Ureter (tissue), 1 donor: ENCODE measurements at places on chromosomes 2 and 18.
A peak's percentile ranks its signal among the peaks of the same experiment; 100 is the strongest.

- peak; percentile 61 for DNase-seq
Measured at GRCh38 chr2:230068651-230069055, at the start of gene SLC16A14. SLC16A14 (minus strand) TSS chr2:230068924; CDS start chr2:230059352, 9,572 bp downstream.

- no peak for DNase-seq
Measured at GRCh38 chr2:226524381-226524843, 275.2 kb downstream of the IRS1 start.

- DNase-seq = no peak
Measured at GRCh38 chr2:219500135-219500534, 1.4 kb downstream of the GMPPA start.

- DNase-seq = no peak
Measured at GRCh38 chr2:67825476-67825875, 237.3 kb downstream of the C1D start.

DNA sequence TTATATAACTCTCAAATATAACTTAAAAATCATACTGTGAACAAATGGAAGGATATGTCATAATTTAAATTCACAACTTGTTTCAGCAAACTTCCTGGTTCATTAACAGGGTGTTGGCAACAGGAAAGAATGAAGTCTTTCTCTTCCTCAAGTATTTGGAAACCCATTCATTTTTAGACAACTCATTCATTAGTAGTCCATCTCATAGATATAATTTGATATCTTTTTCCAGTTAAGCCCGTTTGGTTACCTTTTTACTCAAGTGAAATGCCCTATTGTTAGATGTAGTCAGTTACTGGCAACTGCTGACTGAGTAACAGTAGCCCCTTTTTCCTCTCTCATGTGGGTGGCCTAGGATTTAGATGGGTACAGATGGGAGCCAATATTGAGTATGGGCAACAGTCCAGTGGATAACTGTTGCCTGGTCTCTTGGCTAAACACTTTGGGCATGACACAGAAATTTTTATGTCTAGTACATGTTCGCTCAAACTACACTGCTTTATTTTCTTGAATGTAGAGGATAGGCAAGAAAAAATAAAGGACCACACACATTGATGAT lies 4.6 kb upstream of the UGP2 start:
- DNase-seq = no peak

GRCh38 chr2:230931556-230932231 lies 6.7 kb upstream of the GPR55 start:
- no peak for DNase-seq
